ENCODE measurements at places on chromosomes 6 and 20.

DNA sequence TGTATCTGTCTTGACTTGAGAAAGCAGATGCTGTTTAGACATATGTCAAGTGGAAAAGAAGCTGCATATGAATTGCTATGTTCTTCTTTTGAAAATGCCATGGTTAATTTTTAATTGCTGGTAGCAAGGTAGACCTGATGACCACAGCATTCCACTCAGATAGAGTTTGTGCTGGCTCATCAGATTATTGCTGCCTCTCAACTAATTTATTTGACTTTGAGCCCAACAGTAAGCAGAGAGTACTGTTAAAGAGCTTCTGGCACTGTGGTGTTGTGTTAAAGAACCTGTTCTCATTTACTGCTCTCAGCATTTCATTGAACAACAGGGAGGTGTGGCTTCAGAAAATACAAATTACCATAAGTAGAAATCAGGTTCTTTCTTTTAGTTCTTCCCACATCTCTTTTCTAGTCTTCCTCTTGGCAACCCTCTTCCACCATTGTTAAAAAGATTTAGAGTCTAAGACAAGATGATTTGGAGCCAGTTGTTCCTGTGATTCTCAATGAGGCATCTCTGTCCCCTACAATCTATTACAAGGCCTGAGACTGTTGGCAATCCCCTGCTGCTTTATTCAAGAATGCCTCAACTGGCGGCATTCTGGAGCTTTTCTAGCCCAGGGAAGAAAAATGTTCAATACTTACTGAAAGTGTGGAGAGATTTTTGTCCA lies 967.6 kb upstream of the GJE1 start:
- DNase-seq = no peak

DNA sequence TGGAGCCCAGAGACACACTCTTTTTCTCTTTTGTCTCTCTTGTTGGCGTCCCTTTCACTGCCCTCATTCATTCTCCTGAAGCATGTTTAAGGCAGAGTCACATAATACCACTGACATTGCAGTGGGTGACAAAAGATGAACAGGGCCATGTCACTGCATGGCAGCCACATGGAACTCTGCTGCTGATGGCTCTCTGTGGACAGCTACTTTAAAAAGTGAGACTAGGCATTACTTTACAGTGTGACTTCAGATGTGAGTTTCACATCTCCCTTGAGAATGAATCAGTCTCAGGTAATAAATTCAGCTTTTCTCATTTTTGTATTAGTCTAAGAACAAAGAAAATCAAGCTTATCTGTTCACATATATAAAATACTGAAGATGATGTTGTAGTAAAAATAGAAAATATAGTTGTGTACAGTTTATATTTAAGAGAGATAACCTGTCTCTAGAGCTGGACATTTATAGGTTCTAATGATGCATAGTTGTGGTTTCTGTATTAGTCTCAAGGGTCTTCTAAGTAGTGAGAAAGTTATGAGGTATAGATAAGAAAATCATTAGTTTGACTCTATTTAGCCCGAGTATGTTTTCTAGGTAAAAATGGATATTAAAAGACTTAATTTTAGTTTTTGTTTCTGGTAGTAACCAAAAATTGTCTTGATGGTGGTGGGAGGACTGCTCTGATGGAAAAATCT lies 6.1 kb downstream of the MRS2 start:
- no peak for DNase-seq

- peak; percentile 87 for DNase-seq
Observed at GRCh38 chr6:33589731-33590530, 9.9 kb upstream of the BAK1 start.

DNA sequence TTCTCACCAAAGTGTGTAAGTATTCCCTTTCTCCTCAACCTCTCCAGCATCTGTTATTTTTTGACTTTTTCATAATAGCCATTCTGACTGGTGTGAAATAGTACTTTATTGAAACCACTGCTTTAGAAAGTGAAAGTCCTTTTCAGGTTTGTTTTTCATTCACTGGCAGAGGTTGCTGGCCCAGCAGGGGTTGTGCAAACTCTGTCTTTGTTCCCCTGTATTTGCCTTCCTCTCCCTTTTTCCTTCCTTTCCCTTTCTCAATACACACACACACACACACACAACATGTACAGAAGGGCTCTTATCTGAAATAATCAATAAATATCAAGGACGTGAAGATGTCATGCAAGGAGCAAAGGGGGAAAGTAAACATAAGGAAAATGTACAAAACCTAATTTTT lies 99.8 kb downstream of the LY86 start:
- DNase-seq = peak; percentile 37

DNA sequence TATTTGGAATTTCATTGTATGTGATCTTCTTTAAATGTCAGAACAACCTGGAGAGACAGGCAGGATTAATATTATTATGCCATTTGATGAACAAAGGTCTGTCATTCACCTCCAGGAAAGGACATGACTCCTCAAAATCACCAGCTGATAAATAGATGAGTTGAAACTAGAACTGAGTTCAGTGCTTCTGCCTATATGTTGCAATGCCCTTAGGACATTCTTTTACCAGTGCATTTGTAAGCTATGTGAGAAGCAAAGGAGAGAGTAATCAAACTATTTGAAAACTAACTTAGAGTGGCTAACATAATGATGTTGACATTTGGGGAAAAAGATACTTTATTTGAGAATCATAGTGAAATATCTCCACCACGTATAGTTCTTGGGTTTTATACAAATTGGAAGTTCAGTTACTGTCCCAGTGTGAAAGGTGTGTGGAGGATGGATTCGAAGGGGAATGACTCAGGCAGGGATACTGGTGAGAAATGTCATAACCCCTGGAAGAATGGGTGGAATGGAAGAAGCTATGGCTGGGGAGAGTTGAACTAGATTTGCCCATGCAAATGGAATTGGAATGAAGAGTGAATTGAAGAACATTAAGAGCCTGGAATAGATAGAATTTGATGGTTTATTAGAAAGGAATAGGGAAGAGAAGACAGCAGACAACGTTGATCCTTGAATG lies 21.5 kb downstream of the PKIB start:
- no peak for DNase-seq

- no peak for DNase-seq
Observed at GRCh38 chr20:52945862-52946522, 26.2 kb upstream of the TSHZ2 start.

- DNase-seq = no peak
Observed at GRCh38 chr6:13012296-13012695, 295.7 kb downstream of the PHACTR1 start.

- no peak for DNase-seq
Observed at GRCh38 chr6:36685926-36686667, 7.6 kb downstream of the CDKN1A start.

DNA sequence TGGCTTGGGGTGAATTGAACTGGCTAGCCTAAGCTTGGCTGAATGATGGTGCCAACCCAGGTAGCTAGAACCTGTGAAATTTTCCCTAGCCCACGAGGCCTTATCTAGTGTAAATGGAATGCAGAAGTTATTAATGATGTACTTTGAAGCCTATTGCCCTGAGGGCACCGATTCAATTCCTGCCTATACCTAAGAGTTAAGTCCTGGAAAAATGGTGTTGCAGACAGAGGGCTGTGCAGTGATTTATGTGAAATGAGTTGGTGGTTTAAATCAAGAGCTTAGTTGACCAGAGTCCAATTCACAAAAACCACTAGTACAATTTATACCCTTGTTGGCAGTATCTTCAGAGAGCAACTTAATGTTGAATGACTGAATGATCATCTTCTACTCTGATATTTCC lies 373.8 kb upstream of the JAG1 start:
- peak; percentile 47 for DNase-seq

- no peak for DNase-seq
Observed at GRCh38 chr20:10347086-10347880, 86.7 kb downstream of the MKKS start.

- peak; percentile 40 for DNase-seq
Observed at GRCh38 chr6:7468382-7469081, 72.9 kb upstream of the DSP start.

DNA sequence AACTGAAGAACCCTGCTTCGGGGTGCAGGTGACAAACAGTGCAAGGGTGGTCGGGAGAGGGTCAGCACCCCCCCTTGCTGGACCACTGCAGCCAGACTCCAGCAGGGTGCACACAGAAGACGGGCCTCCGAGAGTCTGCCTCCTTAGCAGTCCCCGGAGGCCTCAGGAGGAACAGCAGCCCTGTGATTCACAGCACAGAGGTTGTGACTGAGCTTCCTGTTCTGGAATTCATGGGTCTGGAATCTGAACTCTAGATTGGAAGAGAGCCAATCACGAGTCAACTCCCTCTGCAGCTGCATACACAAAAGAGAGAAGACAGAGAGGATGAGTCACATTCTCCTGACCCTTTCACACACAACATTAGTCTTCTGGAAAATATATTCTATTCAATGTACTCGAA lies 249.0 kb upstream of the OPRM1 start:
- DNase-seq = peak; percentile 92

All from astrocyte of the spinal cord (primary cell).